ENCODE measurements at places on chromosomes 1 and 21.

DNA sequence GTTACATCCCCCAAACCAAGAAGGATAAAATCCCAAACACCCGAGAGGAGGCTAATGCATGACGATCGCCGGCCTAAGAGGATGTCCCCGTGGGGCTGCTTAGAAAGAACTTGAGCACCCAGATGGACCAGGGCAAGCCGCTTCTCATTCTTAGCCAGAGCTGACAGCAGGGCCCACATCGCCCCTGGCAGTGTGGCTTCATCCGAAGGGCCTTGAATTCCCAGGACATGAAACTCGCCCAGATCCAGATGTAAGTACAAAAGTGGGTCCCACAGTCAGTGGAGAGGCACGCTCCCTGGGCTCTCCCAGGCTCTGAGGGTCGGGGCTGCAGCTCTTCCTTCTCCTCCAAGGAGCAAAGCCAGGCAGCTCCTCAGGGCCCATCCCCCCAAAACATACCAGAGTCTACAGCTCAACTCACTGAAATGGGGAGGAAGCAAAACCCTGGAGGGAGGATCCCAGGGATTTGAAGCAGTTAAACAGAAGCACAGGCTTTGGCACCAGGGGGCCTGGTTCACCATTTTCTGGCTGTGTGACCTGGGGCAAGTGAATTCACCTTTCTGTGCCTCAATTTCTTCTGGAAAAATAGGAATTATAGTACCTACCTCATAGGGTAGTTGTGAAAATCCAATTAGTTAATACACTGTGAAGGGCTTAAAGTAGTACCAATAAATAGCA is 85.6 kb downstream of the MAN1C1 start:
- DNase-seq, result peak; percentile 51

DNA sequence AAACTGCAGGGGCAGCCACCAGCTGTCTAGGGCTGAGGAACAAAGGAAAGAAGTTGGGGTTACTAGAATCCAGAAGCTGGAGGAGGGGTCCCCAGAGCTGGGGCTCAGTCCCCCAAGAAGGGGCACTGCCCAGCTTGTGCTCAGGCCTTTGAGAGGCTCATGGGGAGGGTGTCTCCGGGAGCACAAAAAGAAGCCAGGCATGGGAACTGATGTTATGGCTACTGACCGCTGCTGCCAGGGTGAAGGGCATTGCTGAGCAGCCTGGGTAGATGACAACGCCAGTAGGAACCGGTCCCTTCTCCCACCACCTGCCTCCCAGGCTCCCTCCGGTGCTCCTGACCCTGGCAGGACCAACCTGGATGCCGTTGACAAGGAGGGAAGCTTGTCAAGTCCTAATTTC is 762.5 kb upstream of the TPTE start:
- no peak for DNase-seq

DNA sequence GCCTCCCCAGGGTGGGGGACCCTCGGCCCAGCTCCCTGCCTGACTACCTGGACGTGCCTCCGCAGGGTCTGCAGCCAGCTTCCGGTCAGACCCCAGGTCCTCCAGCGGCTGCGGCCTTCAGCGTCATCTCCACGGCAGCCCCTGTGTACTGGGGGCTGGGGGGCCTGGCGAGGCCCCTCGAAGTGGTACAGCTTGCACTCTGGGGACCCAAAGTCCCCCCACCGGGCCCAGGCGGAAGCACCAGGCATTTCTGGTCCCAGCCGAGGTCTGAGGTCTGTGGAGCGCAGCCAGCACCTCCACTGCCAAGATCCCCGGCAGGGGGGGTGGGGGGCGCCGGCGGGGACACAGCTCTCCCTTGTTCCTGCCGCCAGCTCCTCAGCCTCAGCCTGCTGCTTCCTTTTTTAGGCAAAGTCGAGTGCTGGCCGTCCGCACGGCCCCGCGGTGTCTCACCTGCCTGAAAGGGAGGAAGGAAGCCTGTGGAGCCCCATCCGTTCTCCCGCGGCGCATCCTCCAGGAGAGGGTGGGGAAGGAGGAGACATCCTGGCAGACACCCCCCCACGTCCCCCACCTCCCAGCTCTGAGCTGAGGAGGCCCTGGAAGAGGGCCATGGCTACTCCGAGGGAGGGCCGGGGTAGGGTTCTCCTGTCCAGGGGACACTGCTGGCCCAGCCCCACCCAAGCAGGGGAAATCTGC is 1.2 kb upstream of the VWA1 start:
- DNase-seq, result no peak

GRCh38 chr1:77583483-77583882 is 99.0 kb downstream of the ZZZ3 start:
- DNase-seq, result no peak

DNA sequence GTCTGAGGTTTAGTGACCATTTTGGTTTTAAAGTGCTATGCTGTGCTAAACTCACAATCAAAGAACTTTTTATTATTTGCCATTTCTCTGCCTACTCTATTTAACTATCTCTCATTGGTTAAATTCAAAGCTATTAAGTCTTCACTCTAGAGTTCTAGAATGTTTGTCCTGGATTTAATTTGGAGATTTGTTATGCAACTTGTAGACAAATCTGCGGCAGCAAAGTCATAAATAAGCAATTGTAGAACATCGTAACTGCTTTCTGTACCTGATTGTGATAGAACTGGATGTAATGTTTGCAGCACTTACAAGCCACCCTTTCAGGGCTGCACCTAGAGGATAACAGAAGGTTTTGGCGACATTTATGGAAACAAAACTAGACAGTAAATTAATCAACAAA is 566.5 kb upstream of the ADGRL2 start:
- DNase-seq, result no peak

DNA sequence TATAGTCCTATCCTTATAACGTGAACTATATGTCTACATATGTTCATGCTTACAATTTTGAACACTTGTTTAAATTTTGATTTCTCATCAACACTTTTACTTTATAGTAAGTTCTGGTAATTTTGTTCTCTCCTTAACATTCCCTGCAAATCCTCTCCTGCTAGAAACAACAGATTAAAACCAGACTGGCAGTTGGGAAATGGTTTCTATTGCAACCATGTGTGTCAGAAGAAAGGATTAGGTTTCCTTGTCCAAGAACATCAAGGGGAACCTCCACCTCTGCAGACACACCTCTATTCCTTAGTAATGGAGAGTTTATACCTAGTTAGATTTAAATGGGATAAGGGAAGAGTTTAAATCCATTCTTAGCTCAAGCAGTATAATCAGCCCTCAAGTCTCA is 3.3 kb upstream of the WARS2 start:
- DNase-seq, result no peak

- no peak for DNase-seq
Measured at GRCh38 chr21:18608226-18608625, 204.6 kb upstream of the TMPRSS15 start.

DNA sequence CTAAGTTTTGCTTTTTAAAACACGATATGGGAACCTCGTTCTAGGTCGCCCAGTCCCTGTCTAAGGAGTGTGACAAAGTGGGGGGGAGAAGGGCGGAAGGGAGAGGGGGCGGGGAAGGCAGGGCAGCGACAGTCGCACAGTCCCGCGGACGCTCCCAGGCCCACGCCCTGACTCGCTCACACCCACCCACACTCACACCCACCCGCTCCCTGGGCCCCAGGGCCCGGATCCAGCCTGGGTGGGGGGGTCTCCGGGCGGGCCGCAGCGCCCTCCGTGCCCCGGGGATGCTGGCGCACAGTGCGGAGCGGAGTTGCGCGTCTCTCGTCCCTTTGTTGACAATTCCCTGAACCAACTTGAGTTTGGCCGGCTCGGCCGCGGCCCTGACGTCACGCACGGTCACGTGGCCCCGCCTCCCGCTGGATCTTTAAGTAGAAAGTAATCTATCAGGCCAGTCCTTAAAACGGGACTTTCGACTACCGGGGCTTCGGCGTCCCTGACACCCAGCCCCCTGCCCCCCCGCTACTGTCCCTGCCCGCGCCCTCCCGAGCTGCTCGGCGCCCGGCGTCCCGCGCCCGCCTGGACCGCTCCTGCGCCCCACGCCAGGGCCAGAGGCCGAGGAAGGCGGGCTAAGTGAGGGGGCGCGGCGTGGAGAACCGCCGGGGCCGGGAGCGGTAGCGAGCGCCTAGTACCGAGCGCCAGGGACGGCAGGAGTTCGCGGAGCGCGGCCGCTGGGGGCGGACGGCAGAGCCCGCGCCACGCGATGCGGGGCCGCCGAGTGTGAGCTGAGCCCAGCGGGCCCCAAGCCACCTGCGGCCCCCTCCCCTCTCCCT is at the start of gene FOXD3:
FOXD3 (plus strand) TSS at position 454 of the 830 bp plus-strand sequence. CDS start 492 bp downstream, outside the sequence.
- DNase-seq, result peak; percentile 56
